B cell (primary cell): ENCODE measurements at places on chromosomes 7 and 10.

DNA sequence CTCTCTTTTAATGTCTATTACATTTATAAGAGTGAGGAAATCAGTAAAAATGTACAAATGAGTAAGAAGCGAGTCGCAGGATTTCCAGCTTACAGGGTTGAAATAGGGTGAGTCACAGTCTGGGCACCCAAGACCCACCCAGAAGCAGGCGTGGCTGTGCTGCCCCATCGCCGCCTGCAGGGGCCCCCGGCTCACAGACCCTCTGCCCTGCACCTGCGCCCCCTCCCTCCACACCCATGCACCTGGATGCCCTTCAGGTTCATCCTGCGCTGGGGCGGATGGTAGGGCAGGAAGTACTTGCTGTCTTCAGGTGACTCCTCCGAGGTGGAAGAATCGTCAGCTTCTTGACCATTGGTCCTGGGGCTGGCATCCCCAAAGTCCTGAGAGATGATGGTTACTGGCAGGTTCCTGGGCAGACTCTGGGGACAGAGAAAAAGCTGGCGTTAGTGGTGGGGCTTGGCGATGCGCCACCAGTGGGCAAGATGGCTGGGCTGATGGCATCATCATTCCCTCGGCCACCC, 90.2 kb upstream of the GNA12 start:
- DNase-seq: no peak

DNA sequence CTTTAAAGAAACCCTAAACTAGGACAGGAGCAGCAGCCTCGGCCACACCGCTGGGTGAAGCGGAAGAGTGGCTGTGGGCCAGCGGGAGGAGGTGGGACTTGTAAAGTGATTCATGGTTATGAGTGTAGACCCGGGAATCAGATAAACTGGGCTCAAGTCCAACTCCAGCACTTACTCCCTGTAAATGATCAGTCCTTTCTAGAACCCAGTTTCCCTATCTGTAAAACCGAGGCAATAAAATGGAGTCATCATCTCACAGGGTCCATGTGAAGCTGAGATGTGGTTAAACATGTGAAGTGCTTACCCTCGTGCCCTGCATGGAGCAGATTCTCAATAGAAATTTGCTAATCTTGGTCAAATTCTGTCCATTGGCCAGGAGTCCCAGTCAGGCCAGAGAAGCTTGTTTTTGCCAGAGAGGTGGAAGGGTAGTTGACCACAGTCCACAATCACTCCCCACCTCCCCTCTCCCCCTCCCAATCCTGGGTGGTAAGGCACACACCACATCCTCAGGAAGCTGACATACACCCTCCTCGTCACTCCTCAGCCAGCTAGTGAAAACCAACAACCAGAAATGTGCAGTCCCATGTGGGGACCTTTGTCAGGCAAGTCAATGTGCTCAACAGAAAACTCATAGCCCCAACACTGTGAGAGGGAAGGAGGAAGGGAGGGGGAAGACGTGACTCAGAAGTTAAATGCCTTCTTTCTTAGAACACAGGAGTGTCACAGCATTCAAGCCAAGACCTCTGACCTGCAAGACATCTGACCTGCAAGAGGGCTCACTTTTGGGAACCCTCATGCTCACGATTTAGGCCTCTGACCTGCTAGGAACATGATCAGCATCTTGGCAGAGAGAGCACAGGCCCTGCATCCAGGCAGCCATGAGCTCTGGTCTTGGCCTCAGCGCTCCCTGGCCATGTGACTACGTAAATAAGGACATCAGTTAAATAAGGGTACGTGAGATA, 145.1 kb downstream of the PLXNA4 start:
- DNase-seq: no peak

DNA sequence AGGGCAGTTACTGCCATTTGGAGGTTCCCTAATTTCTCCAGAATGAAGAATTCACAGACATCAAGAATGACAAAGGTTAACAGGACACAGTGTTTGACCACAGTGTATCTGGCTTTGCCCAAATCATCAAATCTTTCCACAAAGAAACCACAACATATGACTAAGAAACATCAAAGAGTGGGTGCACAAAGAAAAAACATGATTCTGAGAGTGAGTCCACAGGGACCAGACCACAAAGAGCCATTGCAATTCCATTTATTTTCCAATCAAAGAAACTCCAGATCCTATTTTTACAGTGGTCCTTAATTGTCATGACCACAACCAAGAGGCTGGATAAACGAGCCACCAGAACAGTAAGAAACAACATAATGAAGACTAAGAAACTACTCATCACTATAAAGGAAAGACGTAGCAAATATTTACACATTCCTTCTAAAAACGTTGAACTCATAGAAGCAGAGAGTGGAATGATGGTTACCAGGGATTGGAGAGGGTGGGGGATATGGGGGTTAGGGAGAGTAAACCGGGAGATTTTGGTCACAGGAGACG, 286.5 kb downstream of the DOCK4 start:
- no peak for DNase-seq

DNA sequence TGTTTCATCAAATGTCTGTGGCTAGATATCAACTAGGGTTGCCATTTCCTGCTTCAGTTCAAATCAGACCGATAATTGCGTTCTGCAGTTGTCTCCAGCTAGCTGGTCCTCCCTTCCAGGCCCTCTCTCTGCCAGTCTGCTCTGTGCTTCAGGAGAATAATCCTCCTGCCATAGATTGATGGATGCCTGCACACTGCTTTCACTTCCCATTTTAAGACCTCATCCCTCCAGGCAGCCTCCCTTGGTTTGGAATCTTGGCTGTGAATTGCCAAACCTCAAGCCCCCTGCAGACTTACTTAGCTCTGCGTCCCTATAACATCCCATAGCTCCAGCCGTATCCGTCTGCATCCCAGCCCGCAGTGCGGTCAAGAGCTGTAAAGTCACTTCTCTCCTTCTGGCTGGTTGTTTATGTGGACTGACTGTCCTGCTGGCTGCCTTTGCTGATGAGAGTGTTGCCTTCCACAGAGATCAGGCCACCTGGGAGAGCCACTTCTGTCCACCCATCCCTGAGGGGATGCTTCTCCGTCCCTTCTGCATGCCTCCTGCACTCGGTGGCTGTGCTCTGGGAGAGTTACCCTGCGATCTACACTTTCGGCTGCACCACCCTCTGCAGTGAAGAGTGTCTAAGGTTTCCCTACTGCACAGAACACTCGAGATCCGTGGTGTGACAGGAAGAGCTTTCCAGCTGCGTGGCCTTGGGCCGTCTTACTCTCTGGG, 22.4 kb upstream of the KLF6 start:
- peak; percentile 40 for DNase-seq

DNA sequence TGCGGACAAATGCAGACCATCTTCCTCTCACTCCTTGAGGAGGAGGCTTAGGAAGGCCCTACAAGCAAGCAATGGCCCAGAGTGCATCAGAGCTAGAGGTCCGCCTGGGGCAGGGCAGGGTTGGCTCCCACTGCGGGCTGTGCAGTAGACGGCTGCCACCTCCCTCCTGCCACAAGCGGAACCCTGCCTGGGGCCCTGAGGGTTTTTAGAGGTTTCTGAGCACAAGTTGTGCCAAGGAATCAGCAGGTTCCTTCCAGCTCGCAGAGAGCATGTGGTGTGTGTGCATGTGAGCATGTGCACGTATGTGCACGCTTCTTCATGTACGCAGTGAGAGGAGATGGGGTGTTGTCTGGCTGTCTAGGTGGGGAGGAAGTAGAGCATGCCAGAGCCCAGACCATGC, 25.9 kb upstream of the SMARCD3 start:
- DNase-seq: no peak

DNA sequence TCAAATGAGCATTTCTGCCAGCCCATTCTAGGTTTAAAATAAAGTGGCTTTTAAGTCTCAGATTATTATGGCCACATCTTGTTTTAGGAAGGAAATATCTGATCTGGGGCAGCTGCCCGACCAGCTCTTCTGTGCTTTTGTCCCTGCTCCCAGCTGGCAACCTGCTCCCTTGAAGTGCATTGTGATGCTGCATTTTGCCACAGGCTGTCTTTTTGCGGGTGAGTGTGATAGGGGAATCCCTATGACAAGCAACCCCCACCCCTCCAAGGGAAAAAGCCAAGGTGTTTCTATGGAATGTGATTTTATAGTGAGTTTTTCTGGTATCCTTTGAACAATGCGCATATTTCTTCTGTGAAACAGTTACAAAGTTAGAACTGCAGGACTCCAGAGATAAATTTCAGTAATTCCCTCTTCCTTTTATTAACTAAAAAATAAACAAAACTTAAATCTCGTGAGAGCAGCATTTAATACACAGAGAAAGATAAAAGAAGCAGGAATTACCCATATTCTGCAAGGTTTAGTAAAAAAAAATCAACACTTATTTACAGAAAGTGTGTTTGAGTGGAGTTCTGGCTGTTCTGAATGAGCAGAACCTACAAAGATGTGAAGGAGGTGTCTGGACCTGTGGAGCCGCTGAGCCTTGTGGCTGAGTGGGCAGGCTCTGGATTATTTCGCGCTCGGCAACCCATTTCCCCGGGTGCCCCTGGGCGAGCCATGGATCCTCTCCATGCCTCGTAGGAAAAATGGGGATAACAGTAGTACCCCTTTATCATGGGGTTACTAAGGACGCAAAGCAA, 10.1 kb upstream of the HPS1 start:
- DNase-seq: no peak

- no peak for DNase-seq
Measured at GRCh38 chr7:96685353-96685752, 24.3 kb downstream of the SEM1 start.

- DNase-seq: no peak
Measured at GRCh38 chr7:85483177-85483576, 296.3 kb upstream of the SEMA3D start.

DNA sequence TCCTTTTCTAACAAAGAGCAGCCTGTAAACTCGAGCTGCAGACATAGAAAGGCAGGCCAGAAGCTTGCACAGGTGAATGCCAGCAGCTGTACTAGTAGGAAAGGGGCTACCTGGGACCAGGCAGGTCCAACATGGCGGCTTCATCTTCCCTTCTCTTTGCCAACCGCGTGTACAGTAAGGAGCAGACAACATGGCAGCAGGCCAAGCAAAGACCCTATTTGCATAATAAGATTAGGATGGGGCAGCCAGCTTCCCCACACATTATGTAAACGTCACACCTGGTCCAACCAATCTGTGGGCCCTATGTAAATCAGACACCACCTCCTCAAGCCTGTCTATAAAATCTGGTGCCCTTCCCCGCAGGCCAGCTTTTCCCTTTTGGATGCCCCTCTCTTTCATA, 1186.5 kb upstream of the AUTS2 start:
- DNase-seq: no peak

DNA sequence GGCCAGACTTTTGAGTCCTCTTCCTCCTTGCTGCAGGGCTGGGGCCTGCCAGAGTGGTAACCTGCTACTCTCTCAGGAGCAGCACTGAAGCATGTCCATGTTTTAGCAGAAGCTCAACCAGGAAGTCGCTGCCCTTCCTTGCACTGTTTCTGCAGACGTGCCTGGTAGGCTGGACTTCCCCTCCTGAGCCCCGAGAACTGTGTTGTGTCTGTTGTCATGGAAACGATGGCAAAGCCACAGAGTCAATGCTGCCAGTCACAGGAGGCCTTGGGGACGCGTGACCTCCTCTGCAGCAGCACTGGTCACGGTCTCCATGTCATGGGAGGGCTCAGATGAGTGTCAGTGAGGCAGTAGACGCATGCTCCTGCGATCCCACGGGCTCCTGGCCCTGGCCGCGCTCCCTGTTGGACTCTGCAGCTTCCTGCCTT, 145.5 kb downstream of the FANK1 start:
- DNase-seq: peak; percentile 99

DNA sequence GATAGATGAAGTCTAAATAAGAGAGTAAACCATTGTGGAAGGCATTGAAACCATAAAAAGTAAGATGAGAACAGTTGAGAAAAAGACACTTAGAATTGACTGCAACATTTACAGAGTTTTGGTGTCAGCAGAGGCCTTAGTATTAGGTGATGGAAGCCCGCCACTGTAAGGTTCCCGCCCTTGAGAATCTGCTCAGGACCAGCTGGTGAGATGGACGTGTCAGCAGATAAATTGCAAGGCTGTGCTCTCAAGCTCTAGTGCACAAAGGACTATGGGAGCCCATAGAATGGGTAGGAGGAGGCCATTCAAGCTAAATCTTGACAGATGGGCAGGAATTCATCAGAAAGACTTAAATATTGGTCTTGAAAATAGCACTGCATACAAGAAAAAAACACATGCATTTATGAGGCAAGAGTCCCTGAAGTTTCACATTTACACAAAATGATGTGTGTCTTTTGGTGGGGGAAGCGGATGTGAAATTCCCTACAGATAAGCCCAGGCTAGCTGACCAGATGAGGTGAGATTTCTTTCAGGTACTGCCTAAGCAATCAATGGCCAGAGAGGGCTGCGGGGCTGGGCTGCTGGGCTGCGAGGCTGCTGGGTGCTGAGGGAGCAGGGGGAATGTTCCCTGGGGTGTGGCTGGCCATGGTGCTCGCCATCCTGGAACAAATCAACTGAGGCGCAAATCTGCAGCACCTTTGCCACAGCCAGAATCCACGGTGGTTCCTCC, 42.5 kb downstream of the SYPL1 start:
- DNase-seq: no peak

DNA sequence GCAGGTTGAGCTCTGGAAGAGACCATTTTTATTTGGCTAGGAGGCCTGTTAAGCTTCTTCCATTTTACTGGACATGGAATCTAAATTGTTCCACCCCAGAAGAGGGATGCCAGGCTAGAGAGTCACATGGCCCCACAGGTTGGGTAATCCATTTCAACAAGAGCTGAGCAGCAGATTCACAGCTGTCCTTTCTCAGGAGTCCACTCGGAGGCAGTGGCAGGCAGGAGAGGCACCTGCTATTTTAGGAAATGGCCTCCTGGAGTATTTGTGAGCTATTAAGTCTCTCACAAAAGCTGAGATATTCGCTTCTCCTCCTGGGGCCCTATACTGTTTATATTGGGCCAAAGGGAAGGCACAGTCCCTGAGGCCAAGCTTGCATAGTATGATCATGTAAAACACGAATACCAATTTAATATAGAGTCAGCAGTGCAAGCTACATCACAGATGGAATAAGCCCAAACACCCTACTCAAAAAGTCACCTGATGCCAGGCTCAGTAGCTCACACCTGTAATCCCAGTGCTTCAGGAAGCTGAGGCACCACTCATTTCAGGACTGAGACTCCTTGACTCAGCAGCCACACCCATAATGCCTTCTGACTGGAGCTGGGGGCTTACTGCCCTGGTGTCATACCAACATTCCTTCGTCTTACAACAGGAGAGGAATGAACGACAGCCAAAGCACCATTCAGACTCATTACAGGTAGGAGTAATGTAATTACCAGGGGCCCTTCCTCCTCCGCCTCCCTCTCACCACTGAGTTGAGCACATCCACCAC, 124.1 kb downstream of the LMBR1 start:
- no peak for DNase-seq

DNA sequence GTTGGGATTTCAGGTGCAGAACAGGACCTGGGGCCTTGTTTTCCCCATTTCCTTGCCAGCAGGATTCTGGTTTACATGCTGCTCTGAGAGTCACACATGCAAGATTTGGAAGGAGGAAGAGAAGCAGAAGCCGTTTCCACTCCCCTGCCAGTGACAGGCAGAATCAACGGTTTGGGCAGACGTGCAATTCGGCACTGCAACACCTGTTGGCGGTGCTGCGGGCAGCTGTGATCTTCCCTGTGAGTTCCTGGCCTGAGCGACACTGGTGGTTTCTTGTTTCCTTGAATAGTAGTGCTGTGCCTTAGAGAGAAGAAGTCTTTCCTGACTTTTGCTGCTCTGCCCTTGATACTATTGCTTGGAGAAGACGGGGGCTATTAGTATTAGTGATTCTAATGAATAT, 1126.2 kb downstream of the TYW1 start:
- DNase-seq: no peak

- DNase-seq: no peak
Measured at GRCh38 chr10:110107887-110108286, 99.5 kb upstream of the MXI1 start.

GRCh38 chr10:21334891-21335696, 190.4 kb downstream of the SKIDA1 start:
- no peak for DNase-seq

GRCh38 chr10:101934686-101935305, 91.2 kb upstream of the KCNIP2 start:
- no peak for DNase-seq
